Uterus (tissue), 4 donors: ENCODE measurements at places on chromosomes 1 and 21.

DNA sequence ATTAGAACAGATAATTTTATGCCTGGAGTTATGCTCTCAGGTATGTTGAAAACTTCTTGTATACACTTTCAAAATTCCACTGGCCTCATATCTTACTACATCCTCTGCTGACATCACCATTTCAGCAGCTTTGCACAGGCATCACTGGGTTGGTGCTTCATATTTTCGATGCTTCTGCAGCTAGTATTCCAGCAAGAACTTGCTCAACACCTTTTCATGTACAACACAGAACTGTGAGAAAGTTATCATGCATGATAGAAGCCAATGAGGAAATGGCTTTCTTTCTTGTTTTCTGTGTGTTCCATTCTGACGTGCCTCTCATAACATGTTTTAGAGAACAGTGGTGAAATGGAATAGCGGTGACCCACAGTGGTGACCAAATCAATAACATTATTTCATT is 5.1 kb upstream of the GBP5 start:
- no peak for DNase-seq

DNA sequence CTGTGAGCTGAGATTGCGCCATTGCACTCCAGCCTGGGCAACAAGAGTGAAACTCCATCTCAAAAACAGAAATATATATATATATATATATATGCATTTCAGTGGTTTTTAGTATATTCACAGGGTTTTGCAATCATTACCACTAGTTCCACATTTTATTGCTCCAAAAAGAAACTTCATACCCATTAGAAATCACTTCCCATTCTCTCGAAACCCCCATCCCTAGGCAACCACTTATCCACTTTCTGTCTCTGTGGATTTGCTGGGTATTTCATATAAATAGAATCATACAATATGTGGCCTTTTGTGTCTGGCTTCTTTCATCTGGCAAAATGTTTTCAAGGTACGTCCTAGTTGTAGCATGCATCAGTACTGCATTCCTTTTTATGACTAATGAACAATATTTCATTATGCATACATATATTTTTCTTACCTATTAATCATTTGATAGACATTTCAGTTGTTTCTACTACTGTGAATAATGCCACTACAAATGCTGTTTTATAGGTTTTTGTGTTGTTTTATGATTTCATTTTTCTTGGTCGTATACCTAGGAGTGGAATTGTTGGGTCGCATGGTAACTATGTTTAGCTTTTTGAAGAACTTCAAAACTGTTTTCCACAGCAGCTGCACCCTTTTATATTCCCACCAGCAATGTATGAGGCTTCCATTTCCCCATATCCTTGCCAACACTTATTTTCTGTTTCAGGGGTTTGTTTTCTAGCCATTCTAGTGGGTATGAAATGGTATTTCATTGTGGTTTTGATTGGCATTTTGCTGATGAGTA is 95.9 kb downstream of the PHTF1 start:
- DNase-seq, result no peak

DNA sequence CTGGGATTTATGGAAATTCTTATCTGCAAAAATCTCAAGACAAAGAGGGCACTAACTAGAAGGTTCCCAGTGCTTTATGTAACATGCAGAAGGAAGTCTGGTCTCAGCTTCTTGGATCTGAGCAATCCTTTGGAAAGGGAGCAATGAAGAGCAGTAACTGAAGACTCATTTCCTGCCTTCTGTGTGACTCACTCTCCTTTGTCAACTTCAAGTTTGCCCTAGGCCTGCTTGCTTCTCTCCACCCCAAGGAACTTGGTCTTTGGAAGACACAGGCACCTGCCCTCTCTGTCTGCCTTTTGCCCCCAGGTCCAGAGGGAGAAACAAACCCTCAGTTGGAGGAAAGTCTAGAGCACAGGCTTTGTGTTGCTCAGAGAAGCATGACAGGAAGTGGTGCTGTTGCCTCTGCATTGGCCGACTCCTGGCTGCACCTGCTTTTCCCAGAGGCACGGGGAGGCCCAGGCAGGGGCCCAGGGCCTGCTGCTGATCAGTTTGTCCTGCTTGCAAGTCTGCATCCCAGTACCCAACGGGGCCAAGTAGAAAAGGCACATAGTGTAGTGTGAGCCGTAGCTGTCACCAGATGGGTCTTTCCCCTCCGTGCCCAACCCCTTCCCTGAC is 137.2 kb downstream of the DHRS3 start:
- no peak for DNase-seq

GRCh38 chr1:64223329-64224151 is 20.1 kb downstream of the UBE2U start:
- DNase-seq, result no peak

DNA sequence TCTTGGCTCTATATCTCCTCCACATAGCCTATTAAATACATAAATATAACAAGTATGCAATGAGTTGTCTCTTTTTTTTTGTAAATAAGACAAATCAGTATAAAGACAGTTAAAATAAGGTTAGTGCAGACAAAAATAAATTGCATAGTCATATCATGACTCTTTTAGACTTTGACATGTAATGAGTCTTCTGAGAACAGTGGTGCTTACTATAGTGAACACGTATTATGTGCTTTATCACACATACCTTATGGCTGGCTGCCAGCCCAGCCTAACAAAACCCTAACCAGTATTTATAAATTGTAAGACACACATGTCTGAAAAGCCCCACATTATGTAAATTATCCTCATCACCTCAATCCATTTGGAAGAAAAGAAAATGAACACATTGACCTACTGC is 29.1 kb upstream of the F13B start:
- DNase-seq, result no peak

DNA sequence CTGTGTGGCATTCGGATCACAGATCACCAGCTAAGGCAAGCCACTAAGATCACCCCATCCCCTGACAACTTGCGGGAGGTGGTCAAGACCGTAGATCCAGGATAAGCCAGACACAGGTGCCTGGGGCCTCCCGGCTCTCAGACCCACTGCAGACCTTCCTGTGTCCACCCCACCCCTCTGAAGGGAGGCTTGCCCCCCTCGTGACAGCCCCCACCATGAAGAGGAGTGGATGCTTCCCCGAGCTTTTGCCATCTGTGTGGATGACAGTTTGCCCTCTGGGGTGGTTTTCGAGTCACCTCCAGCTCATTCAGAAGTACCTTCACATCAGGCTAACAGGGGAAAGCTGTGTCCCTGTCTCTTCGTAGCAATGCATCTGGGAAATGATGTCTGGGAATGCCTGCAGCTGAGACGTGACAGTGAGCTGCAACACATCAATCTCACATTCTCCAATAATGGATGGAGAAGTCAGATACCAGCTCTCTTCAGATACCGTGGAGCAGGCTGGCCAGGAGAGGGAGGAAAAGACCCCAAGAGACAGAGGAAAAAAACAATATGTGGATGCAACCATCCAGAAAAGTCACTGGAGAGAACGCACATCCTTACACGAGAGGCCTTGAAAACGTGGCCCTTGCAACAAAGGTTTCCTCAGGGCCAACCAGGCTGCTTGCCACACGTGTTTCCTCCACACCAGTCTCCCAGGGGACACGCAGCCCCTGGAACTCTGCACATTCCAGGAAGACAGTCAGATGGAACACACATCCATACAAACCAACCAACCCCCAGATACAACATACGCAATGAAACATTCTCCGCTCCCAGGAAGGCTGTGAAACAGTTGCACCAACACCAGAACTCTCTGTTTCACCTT is 20.4 kb upstream of the FHAD1 start:
- no peak for DNase-seq

- no peak for DNase-seq
These were observed 75.7 kb upstream of the PKN2 start for GRCh38 chr1:88608139-88608943.

DNA sequence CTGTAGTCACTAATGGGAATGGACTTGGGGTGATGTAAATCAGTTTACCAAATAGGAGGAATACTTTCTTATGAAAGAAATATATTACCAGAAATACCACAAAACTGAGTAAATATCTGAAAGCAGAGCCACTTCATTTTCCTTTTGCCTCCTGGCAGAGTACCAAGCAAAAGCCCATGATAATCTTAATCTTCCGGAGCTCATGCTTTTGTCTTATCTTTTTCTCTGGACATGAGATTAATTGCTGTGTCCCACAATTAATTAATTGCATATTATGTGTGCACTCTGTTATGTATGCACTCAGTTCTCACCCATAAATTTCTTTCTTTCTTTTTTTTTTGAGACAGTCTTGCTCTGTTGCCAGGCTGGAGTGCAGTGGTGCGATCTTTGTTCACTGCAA is 94.1 kb upstream of the PDE4B start:
- no peak for DNase-seq

DNA sequence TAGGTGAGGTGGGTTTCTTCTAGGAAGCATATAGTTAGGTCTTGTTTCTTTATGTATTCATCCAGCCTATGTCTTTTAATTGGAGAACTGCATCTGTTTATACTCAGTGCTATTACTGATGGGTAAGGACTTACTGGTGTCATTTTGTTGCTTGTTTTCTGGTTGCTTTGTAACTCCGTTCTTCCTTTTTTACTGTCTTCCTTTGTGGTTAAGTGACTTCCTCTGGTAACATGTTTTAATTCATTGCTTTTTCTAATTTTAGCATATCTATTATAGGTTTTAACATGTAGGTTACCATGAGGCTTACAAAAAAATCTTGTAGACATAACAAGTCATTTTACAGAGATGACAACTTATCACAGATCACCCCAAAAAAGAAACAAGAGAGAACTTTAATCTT is 160.8 kb downstream of the VAV3 start:
- DNase-seq, result no peak

GRCh38 chr1:238789916-238790667 is 596.3 kb upstream of the CHRM3 start:
- DNase-seq, result no peak

GRCh38 chr1:180636138-180636537 is 4.3 kb downstream of the XPR1 start:
- no peak for DNase-seq

DNA sequence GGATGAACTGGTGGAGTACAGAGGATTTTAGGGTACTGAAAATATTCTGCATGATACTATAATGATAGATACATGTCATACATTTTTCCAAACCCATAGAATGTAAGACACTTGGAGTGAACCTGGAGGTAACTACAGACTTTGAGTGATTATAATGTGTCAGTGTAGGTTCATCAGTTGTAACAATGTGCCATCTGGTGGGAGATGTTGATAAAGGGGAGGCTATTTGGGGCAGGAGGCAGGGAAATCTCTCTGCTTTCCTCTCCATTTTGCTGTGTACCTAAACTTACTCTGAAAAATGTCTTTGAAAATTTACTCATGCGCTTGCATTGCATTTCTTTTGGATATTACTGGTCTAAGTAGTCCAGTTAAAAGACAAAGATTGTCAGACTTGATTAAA is 35.2 kb downstream of the PTBP2 start:
- no peak for DNase-seq

- no peak for DNase-seq
These were observed 16.1 kb downstream of the EIF2B3 start for GRCh38 chr1:44970317-44970716.

DNA sequence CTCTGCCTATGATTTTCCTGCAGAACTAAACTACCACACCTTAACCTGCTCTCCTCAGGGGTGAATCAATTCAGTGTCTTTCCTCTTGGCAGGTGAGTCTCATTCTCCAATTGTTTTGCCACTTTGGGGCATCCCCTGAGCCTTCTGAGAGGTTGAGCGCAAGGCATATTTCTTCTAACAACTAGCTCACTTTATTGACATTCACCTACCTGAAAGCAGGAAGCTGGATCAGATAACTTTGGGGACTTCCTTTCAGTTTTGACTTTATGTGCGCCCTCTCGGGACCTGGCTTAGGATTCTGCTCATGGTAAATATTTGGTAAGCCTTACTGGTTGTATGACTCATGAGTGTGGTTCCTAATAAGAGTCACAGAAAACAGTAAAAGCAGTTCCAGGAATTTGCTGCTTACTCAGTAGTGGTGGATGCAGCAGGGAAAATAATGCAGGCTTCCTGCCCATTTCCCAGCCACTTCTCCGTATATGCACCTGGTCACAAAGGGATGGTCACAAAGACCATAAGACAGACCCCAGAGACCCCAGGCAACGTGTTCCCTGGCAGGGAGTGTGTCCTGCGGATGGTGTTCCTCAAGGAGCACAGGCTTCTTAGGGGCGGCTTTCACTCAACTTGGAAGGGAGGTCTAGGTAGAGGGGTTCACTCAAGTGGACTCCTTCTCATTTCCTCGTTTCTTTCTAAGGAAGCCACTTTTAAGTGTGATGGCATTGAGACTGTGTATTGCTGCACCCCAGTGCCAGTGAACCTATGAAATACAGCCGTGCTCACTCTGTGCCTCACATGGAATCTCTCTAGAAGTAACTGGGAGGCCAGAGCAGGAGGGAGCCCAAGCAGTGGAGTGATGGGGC is 22.0 kb upstream of the BATF3 start:
- no peak for DNase-seq

DNA sequence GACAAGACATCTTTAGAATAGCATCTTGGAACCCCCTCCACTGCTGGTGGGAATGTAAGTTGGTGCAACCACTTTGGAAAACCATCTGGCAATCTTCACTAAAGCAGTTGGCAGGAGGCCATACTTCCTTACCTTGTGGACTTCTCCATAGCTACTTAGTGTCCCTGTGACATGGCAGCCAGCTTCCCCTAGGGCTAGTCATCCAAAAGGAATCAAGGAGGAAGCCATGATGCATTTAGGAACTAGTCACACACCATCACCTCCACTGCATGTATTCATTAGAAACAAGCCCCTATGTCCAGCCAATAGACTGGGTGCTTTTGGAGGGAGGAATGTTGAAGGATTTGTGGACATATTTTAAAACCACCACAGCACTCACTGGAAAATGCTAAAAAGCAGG is 19.9 kb downstream of the MX2 start:
- no peak for DNase-seq

DNA sequence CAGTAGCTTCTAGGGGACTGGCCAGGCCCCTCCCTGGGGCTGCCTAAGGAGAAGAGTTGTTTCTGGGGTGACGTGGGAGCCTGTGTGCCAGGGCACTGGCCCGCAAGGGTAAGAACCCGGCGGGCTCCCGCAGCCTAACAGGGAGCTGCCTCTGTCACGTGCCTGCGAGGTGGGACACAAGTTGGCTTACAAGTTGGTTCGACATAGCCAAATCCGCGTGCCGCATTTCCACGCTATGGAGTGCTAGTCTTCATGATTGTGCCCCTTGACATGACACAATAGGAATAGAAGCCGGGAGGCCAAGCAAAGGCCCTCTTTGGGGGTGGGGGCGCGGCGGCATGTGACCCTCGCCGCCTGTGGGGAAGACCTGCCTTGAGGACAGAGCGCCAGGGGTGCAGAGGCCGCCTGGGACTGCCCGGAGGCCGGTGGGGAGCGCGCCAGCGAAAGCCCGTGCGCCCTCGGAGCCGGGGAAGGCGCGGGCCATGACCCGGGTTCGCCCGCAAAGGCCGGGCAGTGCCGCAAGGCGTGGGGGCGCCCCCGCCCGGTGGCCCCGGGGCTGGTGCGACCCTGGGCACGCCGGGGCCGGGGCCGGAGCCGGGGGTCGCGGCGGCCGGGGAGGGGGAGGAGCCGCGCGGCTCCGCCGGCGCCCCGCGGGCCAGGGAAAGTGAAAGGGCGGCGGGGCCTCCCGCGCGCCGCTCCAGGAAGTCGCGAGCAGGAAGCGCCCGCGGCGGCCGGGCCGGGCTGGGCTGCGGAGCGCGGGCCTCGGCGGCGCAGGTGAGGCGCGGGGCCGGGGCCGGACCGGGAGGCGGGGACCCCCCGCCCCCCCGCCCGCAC is at the start of gene SLC37A1:
Gene SLC37A1 (plus strand): TSS at position 702 of the 834 bp plus-strand sequence. CDS start 4,603 bp downstream, outside the sequence.
- DNase-seq, result no peak

GRCh38 chr1:196209265-196209664 is 399.0 kb downstream of the KCNT2 start:
- no peak for DNase-seq
